ENCODE measurements at places on chromosomes 1 and 21. TPM values are rescaled to one million over a fixed set of nuclear protein-coding genes. Genes with fewer than 3 reads are reported as not detected.

The PRRX1 gene
- 107 TPM for polyA plus RNA-seq

The TEKT2 gene
- polyA plus RNA-seq, result 0.12 TPM

The TSHB gene
- not detected for polyA plus RNA-seq

The PYGO2 gene
- polyA plus RNA-seq, result 19.3 TPM

The SYT6 gene
- polyA plus RNA-seq, result not detected

The RAVER2 gene
- 5.5 TPM for polyA plus RNA-seq

The MAGOH gene
- polyA plus RNA-seq, result 37.6 TPM

The DISC1 gene
- polyA plus RNA-seq, result 5.4 TPM

The B3GALT5 gene
- 0.05 TPM for polyA plus RNA-seq

The TENT5C gene
- 30.6 TPM for polyA plus RNA-seq

The AADACL3 gene
- polyA plus RNA-seq, result not detected

The ECM1 gene
- polyA plus RNA-seq, result 122 TPM

The FMOD gene
- 5.4 TPM for polyA plus RNA-seq

The LENEP gene
- 0.21 TPM for polyA plus RNA-seq

The GPR37L1 gene
- polyA plus RNA-seq, result not detected

The AJAP1 gene
- not detected for polyA plus RNA-seq

The CHD1L gene
- polyA plus RNA-seq, result 33.8 TPM

The TNFRSF8 gene
- 0.22 TPM for polyA plus RNA-seq

The C1QTNF12 gene
- 0.21 TPM for polyA plus RNA-seq

The S100A3 gene
- 3.2 TPM for polyA plus RNA-seq

The PDZK1IP1 gene
- not detected for polyA plus RNA-seq

The TAS1R1 gene
- 0.05 TPM for polyA plus RNA-seq

The NID1 gene
- polyA plus RNA-seq, result 137 TPM

The GPR161 gene
- polyA plus RNA-seq, result 14.1 TPM

All from AG04450 (cell line).